ENCODE measurements at places on chromosomes 11 and 22.

GRCh38 chr11:130918081-130918480 lies 1.8 kb upstream of the SNX19 start:
- DNase-seq: no peak

DNA sequence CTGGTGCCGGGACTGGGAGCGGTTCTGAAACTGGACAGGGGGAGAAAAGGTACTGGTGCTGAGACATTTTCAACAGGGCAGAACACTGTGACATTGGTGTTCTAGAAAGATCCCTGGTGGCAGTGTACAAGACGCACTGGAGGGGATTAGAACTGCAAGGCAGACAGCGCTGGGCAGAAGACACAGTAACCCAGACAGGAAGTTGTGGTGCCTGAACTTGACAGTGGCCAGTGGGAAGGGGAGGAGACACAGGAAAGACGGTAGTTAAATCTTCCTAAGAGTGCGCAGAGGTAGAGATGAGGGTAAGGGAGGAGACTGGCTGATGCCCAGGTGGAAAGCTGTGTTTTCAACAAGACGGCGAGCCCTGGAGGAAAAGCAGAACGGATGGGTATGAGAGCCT lies 24.5 kb downstream of the FAM227A start:
- DNase-seq: no peak

- DNase-seq: no peak
Observed at GRCh38 chr22:48037618-48038017, 1275.2 kb downstream of the TBC1D22A start.

DNA sequence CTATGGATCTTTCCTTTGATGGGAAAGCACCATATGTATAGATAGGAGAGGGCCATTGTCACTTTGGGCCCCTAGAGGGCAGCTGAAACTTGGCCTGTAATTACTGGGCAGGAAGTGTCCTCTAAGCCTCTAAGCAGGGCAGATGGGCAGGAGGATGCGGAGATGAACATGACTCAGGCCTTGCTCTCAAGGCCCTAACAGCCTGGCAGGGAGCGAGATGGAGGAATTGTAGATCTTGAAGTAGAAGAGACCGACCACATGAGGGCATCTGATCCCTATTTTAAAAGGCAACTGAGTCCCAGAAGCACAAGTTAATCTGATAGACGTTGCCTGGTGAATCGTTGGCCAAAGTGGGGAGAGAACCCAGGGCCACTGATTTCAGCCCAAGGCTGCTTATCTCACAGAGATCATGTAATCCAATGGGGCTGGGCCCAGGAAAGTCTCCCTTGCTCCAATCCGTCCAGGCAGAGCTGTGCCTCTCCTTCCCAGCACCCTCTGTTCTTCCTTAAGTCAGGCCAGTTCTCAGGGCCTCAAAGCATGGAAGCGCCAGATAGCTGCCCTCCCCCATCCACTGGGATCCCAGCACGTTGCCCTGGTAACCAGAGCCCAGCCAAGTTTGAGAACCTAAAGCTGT lies 2.5 kb upstream of the SEPTIN3 start:
- no peak for DNase-seq

- DNase-seq: no peak
Observed at GRCh38 chr11:18731441-18731840, 5.5 kb upstream of the IGSF22 start.

DNA sequence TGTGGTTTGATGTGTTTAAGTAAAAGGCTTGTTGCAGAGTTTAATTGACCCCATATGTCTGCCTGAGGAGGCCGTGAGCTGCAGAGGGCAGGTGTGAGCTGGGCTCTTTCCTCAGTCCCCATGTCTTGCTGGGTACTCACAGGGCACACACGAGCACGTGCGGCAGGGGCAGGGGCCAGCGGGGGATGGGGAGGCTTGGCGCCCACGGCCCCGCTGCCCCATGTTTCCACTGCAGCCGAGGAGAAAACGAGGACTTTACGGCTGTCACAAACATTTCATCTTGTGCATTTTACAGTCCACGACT lies 24.7 kb upstream of the CCDC188 start:
- no peak for DNase-seq

GRCh38 chr22:45430871-45431270 lies 17.4 kb downstream of the RIBC2 start:
- no peak for DNase-seq

DNA sequence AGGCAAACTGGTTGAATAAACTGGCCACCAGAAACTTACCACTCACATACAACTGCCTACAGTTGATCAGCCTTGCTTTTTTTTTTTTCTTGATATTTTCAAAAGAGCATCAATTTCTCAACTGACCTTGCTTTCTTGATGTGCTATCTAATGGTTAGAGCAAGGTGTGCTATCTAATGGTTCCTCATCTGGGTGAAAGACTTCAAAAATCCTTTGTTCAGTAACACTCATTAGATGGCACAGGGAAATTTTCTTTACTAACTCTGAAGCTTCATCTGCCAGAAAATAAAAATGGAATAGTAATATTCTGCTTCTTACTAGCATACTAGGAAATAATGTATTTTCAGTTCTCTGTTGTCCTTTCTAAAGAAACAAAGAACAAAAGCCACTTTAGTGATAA lies 51.2 kb upstream of the RAPSN start:
- DNase-seq: no peak

- peak; percentile 30 for DNase-seq
Observed at GRCh38 chr11:133082841-133083488, 449.3 kb downstream of the OPCML start.

GRCh38 chr11:19557720-19558140 lies 154.9 kb upstream of the NAV2 start:
- peak; percentile 55 for DNase-seq

- no peak for DNase-seq
Observed at GRCh38 chr11:87437844-87438223, 400.1 kb downstream of the TMEM135 start.

DNA sequence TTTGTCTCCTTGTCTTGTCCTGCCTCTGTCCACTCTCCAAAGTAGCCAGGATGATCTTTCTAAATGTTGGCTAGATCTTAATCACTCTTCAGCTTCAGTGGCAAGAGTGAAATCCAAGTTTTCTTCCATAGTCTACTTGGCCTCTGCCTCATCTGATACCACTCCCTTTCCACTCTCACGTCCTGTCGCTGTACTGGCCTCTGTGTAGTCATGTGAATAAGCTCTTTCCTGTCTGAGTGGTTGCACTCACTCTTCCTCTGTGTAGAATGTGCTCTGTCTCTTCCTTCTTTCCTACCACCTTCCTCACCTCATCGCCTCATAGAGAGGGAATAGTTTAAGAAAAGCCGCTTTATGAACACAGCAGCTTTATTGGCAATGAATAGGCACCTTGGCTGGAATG lies 86.5 kb downstream of the WNT11 start:
- DNase-seq: no peak

DNA sequence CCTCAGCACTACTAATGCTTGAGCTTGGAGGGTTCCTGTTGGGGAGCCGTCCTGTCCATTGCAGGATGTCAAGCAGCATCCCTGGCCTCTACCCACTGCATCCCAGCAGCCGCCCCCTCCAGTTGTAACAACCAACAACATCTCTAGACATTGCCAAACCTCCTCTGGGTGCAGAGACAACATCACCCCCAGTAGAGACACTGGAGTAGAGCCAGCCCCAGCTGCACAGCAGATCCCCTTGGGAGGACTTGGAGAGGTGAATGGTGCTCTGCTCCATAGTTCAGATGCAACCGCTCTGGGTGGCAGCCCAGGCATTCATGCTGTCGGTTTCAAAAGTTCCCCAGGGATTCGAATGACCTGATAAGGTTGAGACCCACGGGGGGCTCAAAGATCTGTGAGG lies 259.0 kb downstream of the MN1 start:
- no peak for DNase-seq

DNA sequence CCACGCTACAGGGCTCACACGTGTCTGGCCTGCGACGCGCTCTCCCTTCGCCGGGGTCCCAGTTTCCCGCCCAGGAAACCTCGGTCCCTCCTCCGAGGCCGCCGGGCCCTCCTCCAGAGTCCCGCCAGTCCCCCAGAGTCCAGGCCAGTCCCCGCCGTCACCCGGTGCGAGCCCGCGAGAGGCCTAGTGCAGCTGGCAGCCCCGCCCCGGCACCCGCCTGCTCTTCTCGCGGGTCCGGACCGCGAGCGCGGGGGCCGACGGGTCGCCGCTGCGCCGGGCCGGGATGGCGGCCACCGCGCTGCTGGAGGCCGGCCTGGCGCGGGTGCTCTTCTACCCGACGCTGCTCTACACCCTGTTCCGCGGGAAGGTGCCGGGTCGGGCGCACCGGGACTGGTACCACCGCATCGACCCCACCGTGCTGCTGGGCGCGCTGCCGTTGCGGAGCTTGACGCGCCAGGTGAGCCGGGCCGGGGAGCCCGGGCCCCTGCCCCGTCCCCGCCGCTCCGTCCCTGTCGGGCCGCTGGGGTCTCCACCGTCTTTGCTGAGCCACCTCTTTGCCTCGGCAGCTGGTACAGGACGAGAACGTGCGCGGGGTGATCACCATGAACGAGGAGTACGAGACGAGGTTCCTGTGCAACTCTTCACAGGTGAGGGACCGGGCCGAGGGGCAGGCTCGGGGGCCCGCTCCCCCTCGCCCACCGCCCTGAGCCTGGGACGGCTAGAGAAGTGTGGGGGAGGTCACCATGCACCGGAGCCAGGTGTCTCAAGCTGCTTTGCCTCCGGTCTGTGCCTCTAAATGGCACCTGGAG lies at the start of gene PTPMT1:
PTPMT1 (plus strand) TSS at position 260 of the 809 bp plus-strand sequence; CDS start at position 284, 24 bp downstream.
- DNase-seq: peak; percentile 56

DNA sequence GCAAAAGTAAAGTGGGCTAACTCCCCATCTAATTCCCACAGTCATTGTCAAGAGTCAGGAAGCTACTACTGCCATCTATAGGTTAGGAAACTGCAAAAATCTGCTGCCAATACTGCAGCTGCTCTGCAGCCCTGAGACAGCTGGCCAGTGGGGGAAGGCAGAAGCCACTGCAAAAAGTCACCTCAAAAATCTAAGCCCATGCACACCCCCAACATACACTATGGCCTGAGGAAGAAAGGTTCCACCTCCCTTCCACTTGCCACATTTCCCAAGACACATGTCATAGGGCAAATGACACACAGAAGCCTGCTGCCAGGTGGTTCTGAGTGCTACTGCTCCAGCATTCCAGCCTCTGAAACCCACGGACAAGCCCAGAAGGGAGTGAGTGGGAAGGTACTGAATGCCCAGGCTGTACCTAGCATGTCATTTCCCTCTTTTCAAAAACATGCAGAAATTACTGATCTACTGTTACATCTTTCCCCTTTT lies 36.9 kb downstream of the DGCR2 start:
- DNase-seq: no peak

- no peak for DNase-seq
Observed at GRCh38 chr11:104956528-104956927, 11.8 kb downstream of the CASP4 start.

- no peak for DNase-seq
Observed at GRCh38 chr22:31938296-31938695, 6.0 kb upstream of the YWHAH start.

Data from stimulated activated CD8-positive, alpha-beta memory T cell treated with anti-CD3 and anti-CD28 coated beads, Interleukin-4, amount 100 ng/mL, for 24 hours (primary cell).